Left renal cortex interstitium (tissue), 4 donors: ENCODE measurements at places on chromosomes 1 and 21. TPM values are rescaled to one million over a fixed set of nuclear protein-coding genes. Genes with fewer than 3 reads are reported as not detected.

- DNase-seq, result peak; percentile 21
These were observed 61.2 kb downstream of the AK4 start for GRCh38 chr1:65209005-65209885.

- DNase-seq, result no peak
These were observed 70.6 kb upstream of the CNTN2 start for GRCh38 chr1:204972426-204972825.

GRCh38 chr1:3714284-3714741, 37.9 kb upstream of the CCDC27 start:
- no peak for DNase-seq

DNA sequence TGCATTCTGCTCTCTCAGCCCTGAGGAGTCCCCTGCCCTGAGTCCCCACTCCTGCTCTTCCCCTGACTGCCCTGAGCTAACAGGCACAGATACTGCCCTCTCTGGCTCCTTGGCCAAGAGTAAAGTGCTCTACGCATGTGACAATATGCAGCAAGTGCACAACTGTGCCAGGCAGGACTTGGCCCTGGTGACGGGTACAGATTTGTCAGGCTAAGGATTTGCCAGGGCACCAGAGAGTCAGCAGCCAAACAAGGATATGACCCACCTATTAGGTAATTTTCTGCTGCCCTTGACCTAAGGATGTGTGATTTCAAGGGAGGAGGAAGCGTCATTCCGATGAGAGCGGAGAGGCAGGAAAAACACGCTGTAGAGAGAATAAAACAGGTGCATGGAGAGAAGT, 339.0 kb downstream of the PTPRU start:
- no peak for DNase-seq

GRCh38 chr1:41623736-41624135, 139.3 kb upstream of the EDN2 start:
- DNase-seq, result no peak

- DNase-seq, result peak; percentile 34
These were observed 116.8 kb downstream of the KCNJ6 start for GRCh38 chr21:37799211-37800056.

DNA sequence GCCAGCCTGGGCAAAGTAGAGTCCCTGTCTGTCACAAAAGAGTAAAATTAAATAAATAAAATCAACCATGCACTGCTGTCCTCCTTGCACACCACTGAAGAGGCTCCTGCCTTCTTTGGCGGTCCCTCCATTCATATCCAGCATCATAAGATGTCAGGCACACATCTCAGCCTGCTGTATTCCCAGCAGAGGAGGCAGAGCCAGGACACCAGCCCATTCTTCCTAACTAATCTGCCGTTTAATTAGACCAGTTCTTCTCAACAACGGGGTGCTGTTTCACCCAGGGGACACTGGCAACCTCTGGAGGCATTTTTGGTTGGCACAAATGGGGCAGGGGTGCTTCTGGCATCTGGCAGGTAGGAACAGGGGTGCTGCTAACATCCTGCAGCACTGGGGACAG, 119.7 kb downstream of the ETS2 start:
- DNase-seq, result no peak

GRCh38 chr1:78222225-78222959, 176.6 kb downstream of the GIPC2 start:
- no peak for DNase-seq

- DNase-seq, result no peak
These were observed 647 bp upstream of the TCP10L start for GRCh38 chr21:32585970-32586369.

GRCh38 chr1:45516036-45516435, 5.6 kb downstream of the PRDX1 start:
- no peak for DNase-seq

GRCh38 chr1:169090308-169090899, 16.1 kb upstream of the ATP1B1 start:
- no peak for DNase-seq

GRCh38 chr1:94119306-94119705, 1.6 kb downstream of the ABCA4 start:
- DNase-seq, result no peak

GRCh38 chr1:77506771-77507170, 175.7 kb downstream of the ZZZ3 start:
- DNase-seq, result no peak

GRCh38 chr1:162904023-162904422, 43.0 kb upstream of the CCDC190 start:
- DNase-seq, result no peak

GRCh38 chr1:245718123-245718522, 563.3 kb downstream of the KIF26B start:
- DNase-seq, result no peak

- no peak for DNase-seq
These were observed 953 bp downstream of the TRIM46 start for GRCh38 chr1:155174324-155175280.

DNA sequence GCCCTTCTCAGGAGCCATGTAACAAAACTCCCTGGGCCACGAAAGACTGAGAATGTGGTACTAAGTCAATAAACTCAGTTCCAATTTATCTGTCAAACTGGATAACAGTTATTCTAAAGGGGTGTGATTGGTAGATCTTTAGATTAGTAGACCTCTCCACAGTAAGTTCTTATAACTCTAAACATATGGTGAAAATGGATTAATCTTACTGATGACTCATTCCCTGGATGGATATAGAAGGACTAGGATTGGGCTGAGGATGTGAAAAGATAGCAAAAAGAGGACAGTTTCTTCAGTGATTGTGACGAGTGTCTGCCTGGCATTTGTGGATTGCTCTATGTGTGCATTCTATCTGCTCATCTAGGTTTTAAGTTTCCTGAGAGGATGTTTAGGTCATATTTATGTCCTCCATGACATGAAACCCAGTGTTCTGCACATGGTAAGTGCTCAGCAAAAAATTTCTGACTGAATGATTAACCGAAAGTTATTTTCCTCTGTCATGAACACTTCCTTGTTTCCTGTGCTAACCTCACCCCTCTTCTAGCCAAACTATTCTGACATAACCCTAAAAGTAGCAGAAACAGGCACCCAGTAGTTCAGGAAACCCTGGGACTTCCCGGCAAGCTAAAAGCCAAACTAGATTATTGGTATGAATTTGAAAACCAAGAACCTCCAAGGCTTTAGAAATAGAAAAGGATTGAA, 397.5 kb upstream of the PLXNA2 start:
- no peak for DNase-seq

- no peak for DNase-seq
These were observed 398.3 kb downstream of the SEC16B start for GRCh38 chr1:177571485-177572076.

DNA sequence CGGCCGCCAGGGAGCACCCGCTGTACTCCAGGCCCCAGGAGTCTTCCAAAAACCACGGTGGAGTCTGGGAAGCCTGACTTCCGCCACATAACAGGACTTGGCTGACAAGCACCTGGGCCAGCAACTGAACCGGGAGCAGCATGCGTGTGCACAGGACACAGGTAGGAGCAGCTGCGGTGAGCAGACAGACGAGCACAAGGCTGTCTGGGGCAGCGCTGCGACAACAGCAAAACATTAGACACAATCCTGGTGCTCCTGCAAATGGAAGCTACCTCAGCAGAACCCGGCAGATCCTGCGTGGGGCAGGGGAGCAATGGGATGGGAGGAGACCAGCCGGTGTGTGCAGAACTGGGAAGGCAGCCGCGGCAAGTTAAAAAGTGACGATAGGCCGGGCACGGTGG, 80.4 kb downstream of the NPHP4 start:
- DNase-seq, result no peak

DNA sequence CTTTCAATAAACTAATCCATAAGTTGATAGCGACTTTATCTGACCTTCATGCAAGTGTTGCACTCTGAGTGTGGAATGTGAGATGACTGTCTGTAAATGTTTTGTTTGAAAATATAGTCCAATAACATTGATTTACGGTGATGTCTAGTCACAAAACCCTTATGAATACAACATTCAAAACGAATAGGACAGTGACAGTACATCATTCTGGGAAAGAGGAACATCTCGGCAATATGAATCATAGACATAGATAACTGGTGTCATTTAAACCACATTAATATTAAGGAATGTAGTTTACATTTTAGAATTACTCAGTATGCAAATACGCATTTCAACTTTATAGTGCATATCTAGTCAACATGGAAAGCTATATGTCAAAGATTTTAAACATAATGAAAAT, 1311.6 kb upstream of the ADGRL4 start:
- no peak for DNase-seq

DNA sequence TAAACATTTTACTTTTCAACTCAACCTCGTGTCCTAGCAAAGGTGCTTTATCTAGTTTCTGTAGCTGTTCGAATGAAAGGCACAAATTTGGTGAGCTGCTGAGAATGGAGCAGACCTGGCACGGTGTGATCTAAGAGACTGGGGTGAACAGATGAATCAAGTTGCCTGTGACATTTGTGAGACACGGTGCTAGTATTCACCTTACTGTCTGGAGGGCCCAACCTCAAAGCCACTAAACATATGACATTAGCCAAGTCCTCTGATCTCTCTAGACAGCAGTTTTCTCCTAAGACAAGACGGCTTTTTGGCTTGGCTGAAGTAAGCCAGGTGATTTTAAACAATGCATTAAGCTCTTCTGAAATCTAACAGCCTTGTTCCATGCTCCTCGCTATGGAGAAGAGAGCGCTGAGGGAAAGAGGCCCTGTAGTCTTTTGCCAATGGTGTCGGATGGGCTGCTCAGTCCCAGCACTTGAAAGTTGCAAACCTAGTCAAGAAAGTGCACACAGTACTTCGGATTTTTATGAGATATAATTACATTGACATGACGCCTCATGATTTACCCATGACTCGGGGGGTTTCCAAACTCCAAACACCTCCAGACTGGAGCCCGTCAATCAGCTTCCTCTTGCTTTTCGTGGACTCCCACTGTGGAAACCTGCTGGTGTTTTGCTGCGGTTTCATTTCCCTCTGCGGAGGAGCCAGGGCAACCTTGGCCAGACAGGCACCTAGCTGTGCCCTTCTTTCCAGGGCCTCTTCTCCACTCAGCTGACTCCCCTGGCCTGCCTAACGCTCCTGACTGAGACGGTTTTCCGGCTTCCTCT, 794 bp upstream of the TOR3A start:
- DNase-seq, result no peak

Gene TSPAN1
- polyA plus RNA-seq, result 91.5 TPM

Gene SPATC1L
- polyA plus RNA-seq, result 9.6 TPM

Gene FOXE3
- 0.22 TPM for polyA plus RNA-seq

Gene ACTN2
- 0.65 TPM for polyA plus RNA-seq

Gene LBR
- 85.4 TPM for polyA plus RNA-seq

Gene CFHR5
- polyA plus RNA-seq, result not detected

Gene POU3F1
- polyA plus RNA-seq, result 0.90 TPM
